ENCODE measurements at places on chromosomes 5 and 9. TPM values are rescaled to one million over a fixed set of nuclear protein-coding genes. Genes with fewer than 3 reads are reported as not detected.

Gene ITGA2
- total RNA-seq = 2.0 TPM

Gene ABO
- not detected for total RNA-seq

Gene GDF9
- 1.2 TPM for total RNA-seq

Gene CLPTM1L
- 104 TPM for total RNA-seq

Gene CLIC3
- not detected for total RNA-seq

Gene CDH12
- total RNA-seq = 38.3 TPM
